ENCODE measurements at places on chromosomes 5 and 9.

DNA sequence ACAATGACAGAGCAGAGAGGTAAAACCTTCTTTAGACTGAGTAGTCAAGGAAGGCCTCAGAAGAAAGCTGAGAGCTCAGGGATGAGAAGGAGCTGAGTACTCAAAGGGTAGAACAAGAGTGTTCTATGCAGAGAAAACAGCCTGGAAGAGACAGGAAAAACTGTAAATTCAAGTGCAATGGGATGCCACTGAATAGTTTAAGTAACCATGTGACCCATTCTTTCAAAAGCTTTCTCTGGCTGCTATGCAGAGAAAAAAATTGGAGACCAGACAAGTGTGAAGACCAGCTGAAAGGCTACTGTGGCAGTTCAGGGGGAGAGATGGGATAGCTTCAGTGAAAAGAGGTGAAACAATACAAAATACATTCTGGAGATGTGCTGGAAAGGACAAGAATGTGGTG lies 61.3 kb upstream of the RNF38 start:
- DNase-seq = peak; percentile 81

- DNase-seq = no peak
Measured at GRCh38 chr9:121038362-121038761, 11.7 kb downstream of the C5 start.

DNA sequence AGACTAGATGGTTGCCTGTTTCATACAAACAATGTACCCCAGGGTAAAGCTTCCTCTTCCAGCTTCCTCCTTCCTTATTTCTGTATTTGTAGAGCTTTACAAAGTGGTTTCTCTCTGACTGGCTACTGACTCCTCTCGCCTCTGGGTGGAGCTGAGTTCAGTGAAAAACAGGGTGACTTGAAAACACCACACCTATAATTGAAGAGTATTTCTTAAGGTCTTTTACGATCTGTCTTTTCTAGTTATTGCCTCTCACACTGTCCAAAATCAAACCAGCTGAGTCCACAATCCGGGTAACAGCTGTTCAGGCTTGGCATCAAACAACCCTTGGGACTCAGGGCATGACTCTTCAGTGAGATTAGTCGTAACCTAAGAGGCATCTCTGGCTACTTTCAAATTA lies 200.4 kb downstream of the ARRDC3 start:
- DNase-seq = peak; percentile 75

- DNase-seq = no peak
Measured at GRCh38 chr9:112332674-112332976, 794 bp downstream of the PTBP3 start.

GRCh38 chr5:149215478-149216090 lies 56.1 kb upstream of the AFAP1L1 start:
- DNase-seq = no peak

DNA sequence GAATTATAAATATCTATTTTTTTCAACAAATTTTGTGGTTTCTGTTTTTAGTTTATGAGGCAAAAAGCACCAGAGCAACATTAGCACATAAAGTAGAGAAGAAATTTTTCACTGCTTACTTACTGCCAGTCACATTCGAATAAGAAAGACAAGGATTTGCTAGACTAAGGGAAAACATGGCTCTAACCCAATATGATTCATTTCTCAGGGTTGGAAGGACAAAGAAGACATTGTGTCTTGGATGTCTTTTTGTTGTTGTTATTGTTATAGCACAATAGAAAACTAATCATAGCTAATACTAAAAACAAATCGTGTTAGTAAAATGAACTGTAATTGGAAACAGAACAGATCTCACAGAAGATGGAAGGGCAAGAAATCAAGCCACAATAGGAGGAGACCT lies 90.9 kb upstream of the SLCO6A1 start:
- peak; percentile 17 for DNase-seq

DNA sequence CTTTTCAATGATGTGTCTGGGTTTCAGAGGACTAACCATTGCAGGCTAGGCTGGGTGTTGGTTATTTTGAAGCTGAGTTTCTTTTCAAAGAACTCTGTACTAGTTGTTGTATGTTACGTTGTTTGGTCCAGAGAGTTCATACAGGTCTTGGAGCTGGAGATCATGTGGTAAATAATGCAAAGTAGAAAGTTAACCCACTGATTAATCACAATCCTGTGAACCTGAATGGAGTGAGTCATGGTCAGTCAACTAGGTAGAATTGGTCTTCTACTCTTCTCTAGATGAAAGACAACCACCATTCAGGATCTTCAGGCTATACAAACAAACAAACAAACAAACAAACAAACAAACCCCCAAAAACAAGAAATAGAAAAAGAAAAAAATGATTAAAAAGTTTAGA lies 388.9 kb upstream of the ACTBL2 start:
- no peak for DNase-seq

GRCh38 chr5:171989276-171989675 lies 17.2 kb downstream of the FBXW11 start:
- DNase-seq = no peak

- no peak for DNase-seq
Measured at GRCh38 chr5:116746668-116747067, 172.0 kb upstream of the SEMA6A start.

DNA sequence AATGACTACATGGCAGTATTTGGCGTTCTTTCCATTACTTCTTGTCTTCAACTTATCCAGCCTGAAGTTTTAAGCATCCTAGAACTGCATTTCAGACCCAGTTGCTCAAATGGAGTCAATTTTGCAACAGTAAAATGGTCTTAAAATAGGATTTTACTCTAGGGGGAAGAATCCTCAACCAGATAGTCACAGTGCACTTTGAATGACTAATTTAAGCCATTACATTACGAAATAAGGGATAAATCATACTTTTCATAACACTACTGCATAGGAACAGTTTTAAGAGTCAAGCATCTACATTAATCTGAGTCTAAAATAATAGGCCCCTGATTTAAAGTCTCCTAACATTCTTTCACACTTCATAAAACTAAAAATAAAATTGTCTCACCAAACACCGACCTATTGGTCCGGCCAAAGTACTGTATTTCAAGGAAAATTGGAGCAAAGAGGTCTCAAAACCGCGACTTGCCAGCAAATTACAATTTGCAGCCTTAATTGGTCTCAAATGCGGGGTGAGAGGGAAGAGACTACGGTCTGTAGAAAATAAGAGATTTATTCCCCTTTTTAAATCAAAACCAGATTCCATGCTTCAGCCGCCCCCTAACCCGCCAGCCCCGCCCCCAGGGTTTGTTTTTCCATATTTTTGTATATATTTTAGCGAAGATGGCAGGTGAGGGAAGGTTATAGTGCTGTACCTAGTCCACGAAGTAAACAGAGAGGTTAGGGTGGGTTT lies 1.2 kb upstream of the SMARCA2 start:
- DNase-seq = no peak

DNA sequence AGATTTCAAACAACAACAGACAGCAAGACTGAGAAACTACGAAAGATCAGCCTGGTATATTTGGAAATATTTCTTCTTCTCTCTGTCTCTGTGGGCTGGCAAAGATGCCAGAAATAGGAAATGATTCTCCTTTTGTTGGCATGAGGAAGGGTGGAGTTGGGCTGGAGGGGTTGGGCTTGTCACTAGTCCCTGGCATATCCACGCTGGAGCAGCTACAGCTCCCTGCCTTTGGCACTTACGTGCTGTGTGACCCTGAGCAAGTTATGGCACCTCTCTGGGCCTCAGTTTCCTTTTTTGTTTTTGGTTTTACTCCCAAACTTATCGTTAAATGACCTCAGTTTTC lies 354 bp upstream of the KCNMB1 start:
- DNase-seq = peak; percentile 29

DNA sequence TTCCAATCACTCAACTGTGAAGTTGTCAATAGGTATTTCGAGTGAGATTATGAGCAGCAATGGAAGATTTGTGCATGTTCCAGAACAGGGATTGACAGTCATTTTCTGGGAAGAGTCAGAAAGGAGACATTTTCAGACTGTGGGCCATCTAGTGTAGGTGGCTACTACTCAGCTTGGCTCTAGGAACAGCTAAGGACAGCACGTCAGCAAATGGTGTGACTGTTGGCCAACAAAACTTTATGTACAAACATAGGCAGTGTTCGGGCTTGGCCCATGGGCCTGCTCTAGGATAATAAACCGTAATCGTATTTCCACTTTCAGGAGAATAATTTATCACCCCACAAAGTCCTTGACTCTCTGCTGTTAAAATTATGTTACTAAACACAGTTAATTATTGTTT lies 143.6 kb downstream of the ADCY2 start:
- no peak for DNase-seq

- peak; percentile 8 for DNase-seq
Measured at GRCh38 chr5:5140479-5141338, 579 bp downstream of the ADAMTS16 start.

- DNase-seq = no peak
Measured at GRCh38 chr9:89138463-89139390, 39.9 kb downstream of the SHC3 start.

- no peak for DNase-seq
Measured at GRCh38 chr5:175098301-175098700, 345.7 kb downstream of the DRD1 start.

Data from pons (tissue), 1 donor.